T-helper 2 cell (primary cell): ENCODE measurements at places on chromosomes 5 and 9.
A peak's percentile ranks its signal among the peaks of the same experiment; 100 is the strongest.

- DNase-seq: no peak
Observed at GRCh38 chr5:100771181-100771580, 131.9 kb downstream of the ST8SIA4 start.

DNA sequence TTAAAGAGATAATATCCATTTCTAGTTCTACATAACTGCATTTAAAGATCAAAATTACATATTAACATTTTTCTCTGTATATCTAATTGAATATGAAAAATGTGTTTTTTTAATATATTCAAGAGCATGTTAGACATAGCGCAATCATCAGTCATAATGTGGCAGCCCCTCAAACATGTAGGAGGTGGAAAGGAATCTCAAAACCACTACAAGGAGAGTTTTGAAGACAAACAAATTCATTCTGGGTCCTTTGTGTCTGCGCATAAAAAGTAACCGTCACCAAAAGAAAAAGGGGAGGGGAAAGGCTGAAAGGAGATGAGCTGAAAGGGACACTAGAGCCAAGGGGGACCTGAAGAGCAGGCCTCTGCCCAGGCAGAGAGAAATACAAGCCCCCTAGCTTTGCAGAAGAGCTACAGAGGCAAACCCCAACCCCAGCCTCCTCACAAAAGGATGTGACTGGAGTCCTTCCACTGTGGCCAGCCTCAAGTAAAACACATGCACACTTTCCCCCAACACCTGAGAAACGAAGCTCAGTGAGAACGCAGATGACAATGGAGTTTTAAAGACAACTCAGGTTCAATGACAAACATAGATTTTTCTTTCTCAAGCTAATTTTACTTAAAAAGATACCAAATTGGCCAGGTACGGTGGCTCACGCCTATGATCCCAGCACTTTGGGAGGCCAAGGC lies 62.0 kb downstream of the MAPKAP1 start:
- DNase-seq: no peak

DNA sequence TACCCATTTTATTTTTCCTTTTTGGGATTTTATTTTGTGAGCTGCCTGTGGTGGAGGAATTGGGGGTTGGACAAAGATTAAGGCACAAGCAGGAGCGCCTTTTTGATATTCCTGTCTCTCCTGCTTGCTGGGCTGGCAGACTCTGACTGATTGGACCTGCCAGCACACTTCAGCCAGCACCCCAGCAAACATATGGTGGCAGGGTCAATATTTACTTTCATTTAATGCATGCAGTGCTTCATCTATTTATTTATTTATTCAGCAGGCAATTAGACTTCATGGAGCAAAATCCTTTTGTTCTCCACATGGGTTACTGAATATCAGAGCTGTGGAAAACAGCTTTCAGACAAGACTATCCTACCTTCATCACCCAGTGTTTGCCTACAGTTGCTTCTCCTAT lies 48.4 kb upstream of the EPB41L4A start:
- no peak for DNase-seq

GRCh38 chr9:114080773-114081440 lies 2.8 kb upstream of the AMBP start:
- DNase-seq: no peak

DNA sequence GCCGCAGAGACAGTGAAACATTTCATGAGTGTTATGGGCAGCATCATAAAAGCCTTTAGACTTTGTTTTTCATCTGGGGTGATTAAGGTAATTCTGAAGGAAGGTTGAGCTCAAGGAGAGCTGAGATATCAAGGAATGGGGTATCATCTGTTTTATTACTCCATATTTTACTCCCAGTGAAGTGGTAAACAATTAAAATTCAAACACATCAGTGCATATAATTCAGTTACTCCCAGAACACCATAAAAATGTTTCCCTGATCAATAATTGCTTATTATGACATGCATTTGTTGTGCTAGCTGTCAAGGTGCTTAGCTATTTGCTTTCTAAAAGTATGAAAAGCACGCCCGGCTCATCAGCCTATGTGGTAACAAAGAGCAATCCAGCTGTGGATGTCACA lies 81.7 kb downstream of the DOCK8 start:
- DNase-seq: no peak

DNA sequence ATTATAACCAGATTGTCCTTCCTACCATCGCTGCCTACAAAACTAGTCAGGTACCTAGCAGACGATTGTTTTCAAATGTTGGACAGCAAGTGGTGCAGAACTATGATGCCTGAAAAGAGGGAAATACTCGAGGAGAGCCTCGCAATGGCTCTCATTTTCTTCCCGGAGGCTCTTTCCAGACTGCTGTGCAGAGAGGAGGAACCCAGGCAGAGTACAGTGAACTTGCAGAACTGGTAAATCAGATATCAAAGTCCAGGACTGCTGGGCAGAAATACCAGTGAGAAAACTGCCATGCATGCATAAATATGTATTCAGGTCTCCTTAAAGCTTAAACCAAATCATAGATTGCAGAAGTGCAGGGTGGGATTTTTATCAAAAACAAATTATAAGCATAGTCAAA lies 26.4 kb upstream of the UGT3A1 start:
- no peak for DNase-seq

GRCh38 chr9:90086101-90086511 lies 481.3 kb downstream of the GADD45G start:
- no peak for DNase-seq

DNA sequence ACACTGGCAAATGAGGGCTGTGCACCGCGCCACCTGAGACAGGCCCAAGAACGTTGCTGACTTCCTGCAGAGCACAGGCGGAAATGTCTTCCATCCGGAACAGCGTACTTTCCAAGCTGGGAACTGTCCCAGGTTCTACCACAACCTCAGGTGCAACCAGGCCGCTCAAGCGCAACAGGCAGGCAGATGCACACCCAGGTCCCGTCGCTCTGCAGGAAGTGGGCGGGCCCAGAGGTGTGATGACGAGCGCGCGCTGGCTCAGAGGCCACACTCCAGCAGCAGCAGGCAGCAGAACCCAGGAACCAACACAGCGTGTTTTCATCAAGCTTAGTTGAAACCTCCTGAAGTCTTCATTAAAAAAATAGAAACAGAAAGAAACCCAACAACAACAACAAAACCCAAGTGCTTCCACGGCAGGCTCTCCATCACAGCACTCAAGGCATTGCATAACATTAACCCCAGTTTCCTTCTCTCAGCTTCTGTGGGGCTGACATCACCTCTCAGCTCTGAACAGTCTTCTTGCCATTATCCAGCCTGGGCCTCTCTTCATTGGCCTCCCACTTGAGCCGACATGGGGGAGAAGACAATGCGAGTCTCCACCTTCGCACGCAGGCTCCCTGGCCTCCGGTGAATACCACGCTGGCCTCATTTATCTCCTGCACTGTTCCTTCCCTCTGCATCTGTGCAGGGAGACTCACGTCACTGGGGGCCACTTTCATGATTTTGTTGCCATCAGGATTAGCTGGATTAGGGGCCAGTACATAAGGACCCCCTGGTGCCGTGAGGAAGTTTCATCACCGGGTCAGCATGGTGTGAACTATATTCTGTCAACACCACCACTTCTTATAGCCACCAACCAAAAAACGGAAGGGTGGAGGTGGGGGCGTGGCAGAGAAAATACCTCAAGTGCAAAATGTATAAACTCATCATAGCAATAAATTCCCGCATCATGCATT lies 22.1 kb downstream of the PTCH1 start:
- peak; percentile 68 for DNase-seq
